ENCODE measurements at places on chromosomes 5 and 9.

DNA sequence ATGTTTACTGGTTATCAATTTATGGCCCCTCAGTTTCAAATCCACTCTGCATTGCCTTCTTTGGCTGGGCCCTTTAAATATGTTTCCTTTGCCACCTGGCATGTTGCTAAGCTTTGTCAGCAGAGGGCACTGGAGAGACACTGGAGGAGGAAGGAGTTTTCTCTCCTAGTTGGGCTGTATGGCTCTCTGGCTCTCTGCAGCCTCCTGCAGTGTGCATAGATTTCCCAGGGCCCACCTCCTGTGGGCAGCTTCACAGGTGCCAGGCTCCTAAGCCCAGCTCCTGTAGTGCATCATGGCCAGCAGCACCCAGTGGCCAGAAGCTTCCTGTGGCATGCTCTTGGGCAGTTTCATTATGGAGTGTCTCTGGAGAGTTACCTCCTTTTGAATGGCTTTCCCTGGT, 23.3 kb downstream of the CAVIN4 start:
- DNase-seq = peak; percentile 83

GRCh38 chr9:137050570-137050969, 3.3 kb downstream of the ENTPD2 start:
- DNase-seq = no peak

- DNase-seq = no peak
These were observed 1.3 kb downstream of the GNG10 start for GRCh38 chr9:111662576-111663300.

DNA sequence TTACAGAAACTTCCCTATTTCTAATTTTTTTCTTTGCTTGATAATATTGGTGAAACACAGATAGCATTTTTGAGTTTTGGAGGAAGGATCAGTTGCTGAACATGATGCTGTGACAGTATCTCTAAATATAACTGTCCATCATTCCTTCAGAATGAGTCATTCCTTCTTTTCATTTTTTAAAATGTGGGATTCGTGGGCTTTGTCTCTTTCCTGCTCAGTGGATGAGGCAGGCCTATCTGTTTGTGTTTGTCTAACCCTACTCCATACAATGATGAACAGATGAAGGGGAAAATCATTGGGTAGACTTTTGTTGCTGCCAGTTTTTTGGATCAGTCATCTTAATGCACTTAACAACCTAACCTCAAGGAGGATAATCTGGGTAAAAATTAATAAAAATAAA, 15.7 kb upstream of the OR13C8 start:
- no peak for DNase-seq

- no peak for DNase-seq
These were observed 77.6 kb upstream of the ADRB2 start for GRCh38 chr5:148748702-148749392.

DNA sequence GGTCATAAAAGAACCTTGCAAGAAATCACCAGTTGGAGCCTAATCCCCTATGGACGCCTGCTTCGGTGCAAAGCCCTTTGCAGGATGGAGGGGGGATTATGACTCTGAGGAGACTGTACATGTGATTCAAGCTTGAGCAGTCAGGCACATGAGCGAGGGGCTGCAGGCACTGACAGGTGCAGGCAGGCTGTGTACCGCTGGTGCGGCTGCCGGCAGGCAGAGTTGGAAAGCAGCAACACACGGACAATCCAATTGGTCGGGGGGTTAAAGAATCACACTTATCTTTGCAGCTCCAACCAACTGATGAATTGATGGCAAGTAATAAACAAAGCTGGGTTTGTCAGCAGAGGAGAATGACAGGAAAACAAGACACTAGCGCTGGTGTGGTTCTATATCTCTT, 5.7 kb downstream of the WHRN start:
- no peak for DNase-seq

All from NCI-H2081 (cell line).